ENCODE measurements at places on chromosomes 5 and 9.
A peak's percentile ranks its signal among the peaks of the same experiment; 100 is the strongest.

GRCh38 chr5:82595113-82595512, 317.0 kb upstream of the RPS23 start:
- no peak for DNase-seq

DNA sequence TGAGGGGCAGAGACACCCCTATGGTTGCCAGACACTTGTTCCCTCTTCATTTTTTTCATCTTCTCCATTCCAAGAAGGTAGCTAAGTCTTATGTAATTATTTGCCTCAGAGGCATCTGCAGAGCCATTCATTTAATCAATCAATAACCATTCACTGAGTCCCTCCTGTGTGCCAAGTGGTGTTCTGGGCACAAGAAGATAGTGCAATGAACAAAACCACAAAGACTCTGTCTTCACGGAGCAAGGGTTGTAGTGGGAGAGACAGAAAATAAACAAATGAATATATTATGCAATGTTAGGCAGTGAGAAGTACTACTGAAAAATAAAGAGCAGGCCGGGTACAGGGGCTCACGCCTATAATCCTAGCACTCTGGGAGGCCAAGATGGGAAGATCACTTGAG, 41.4 kb upstream of the CTNNA1 start:
- DNase-seq, result no peak

GRCh38 chr5:58754250-58754649, 171.4 kb downstream of the RAB3C start:
- DNase-seq, result no peak

DNA sequence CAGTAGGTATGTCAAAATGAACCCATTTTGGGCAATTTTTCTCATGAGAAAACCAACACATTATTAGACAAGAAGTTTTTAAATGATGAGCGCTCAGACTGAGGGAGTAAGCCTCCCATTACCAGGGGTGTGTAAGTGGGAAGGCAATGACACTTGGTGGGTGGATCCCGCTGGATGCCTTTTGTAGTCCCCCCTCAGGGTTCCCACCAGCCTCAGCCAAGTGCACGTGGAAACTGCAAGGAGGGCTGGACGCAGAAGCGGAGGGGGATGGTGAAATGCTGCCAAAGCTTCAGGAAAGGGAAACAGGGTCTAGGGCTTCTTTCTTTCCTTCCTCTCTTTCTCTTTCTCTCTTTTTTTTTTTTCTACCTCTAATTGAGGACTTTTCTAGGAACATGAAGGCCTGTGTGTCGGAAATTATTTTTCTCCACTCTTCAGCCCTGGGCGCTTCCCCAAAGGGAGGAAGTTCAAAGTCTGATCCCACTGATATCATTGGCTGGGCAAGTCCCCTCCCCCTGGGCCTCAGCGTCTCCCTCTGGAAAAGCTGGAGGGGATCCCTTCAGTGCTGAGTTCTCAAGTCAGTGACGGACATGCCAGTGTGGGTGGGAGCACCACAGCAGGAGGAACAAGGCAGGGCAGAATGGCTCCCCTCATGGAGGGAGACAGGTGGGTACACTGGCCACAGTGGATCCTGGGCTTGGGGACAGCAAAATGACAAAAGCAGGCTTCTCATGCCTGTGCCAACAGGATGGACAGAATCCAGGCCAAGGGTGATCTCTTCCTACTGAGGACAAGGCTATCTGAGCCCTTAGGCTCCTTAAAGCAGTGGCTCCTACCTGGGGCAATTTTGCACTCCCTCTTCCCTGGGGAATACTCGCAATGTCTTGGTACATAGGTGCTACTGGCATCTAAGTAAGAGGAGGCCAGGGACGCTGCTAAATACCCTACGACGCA, 23.9 kb upstream of the SLC25A51 start:
- DNase-seq, result no peak

DNA sequence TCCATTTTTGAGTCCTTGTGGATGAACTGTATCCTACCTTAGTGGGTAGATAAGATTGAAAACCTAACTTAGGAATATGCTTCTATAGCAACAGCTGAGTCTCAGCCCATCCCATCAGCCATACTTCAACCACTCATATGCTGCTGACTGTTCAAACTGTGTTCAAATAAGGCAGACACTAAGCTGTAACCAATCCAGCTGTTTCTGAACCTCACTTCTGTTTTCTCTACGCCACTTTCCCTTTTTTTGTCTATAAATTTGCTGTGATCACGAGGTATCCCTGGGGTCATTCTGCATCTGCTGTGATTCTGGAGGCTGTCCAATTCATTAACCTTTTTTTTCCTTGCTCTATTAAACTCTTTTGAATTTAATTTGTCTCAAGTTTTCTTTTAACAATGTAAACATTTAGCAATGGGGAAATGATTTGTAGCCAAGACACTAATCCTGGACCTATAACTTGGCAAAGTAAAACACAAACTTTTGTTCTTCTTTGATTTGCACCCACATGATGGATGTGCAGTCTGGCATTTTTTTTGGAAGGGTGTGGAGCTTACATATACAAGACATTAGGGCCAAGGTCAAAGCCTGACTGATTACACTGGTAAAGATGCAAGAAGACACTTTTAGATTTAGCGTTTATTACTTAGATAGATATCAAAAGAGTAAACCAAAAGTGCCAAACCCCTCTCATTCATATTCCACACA, 14.9 kb upstream of the SCGB3A2 start:
- DNase-seq, result no peak

DNA sequence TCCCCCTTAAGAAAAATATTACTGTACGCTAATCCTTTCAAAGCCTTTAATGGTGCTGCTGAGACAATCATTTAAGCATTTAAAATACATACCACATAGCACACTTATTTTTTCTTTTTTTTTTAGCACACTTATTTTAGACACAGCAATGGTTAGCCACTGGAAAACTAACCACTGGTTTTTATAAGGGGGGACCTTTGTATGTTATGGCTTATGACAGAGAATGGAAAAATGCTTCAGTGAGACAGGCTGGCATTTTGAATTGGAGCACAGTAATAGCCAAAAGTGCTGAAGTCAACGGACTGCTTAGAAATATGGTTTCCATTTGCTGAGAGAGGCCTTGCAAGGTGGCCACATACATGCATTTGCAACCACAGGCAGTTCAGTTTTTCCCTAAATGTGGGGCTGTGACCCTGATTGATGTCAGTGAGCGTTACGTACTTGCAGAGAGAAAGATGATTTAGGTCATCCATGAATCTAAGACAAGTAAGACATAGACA, 28.5 kb downstream of the AOPEP start:
- DNase-seq, result no peak

GRCh38 chr5:67363963-67364362, 167.4 kb upstream of the CD180 start:
- DNase-seq, result no peak

- no peak for DNase-seq
Observed at GRCh38 chr5:3006526-3006925, 255.0 kb upstream of the IRX2 start.

GRCh38 chr5:171939951-171940350, 66.5 kb downstream of the FBXW11 start:
- DNase-seq, result no peak

DNA sequence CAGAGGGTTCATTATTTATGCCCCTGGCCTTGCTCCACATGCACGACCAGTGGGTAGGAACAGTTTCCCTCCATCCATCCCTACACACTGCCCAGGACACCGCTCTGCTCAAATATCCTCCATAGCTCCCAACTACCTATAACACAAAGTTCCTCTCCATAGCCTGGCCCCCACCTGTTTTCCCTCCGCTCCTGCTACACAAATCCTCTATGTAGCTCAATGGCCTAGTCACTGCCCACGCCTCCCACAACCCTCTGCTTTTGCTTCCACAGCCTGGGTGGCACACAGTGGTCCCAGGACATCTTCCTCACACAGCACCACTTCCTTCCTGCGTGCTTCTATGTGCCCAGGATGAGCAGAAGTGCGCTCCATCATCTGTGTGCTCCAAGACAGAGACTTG, 20.4 kb downstream of the REXO4 start:
- DNase-seq, result no peak

DNA sequence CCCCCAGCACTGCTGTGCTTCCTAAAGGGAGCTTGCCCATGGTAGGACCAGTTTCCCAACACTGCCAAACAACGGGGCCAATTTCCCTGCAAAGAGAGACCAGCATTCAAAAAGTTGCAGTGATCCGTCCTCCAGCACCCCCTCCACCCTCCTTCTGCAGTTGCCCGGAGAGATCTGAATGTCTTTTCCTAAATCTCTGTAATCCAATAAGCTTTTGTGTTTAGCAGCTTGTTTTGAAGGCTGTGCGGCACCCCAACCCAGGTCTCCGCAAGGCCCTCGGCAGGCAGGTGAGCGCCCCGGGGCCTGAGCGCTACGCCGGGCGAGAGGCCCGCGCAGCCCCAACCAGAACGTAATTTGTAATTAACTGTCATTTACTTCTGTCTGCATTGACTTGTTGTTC, 366.9 kb upstream of the IRX2 start:
- DNase-seq, result no peak

- no peak for DNase-seq
Observed at GRCh38 chr5:124056326-124056990, 544.5 kb downstream of the CSNK1G3 start.

- DNase-seq, result no peak
Observed at GRCh38 chr5:44384816-44385215, 4.4 kb downstream of the FGF10 start.

GRCh38 chr5:61330845-61331406, 1.1 kb upstream of the ZSWIM6 start:
- DNase-seq, result peak; percentile 68

GRCh38 chr5:337563-338130, 16.1 kb downstream of the AHRR start:
- DNase-seq, result no peak

DNA sequence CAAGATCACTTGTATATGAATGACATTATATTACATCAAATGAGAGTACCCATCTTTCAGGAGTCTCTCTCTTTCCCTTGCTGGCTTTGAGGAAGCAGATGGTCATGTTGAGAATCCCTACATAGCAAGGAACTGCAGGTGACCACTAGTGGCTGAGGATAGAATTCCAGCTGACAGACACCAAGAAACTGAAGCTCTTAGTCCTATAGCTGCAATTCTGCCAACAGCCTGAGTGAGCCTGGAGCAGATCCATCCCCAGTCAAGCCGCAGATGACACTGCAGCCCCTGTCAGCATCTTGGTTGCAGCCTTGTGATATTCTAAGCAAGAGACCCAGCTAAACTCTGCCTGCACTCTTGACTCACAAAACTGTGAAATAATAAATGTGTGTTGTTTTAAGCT, 531.5 kb downstream of the CSNK1G3 start:
- peak; percentile 4 for DNase-seq

DNA sequence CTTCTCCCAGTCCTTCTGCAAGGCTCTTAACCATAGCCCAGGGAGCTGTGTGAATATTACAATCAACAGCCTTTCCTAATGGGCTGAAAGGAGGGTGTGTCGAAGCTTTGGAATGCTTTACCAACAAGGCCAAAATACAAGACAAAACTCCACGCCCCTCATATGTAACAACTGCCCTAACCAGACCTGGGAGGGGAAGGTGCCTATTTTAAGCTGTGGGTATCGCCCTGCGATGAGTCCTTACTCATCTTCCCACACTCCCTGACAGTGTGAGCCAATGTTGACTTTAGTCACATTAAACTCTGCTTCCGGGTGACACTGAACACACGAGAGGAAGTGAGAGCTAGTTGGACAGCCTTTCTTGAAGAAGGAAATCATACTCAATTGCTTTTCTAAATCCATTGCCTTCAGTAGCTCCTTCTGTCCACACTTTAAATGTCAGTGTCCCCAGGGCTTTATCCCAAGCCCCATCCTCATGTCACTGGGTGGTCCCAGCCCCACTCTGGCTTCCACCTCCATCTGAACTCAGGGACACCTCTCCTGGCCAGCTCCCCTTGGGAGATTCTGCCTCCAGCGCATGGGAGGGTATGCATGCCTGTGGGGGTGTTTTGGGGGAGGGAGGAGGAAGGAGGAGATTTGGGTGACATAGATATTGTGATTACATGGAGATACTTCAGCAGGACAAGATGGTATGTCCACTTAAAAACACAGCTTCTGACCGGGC, 6.5 kb upstream of the TBC1D9B start:
- no peak for DNase-seq

- no peak for DNase-seq
Observed at GRCh38 chr5:111942201-111942600, 185.2 kb upstream of the NREP start.

GRCh38 chr9:71003346-71003745, 118.1 kb downstream of the TRPM3 start:
- DNase-seq, result no peak

GRCh38 chr5:132752581-132753125, 5.4 kb downstream of the CCNI2 start:
- no peak for DNase-seq

- no peak for DNase-seq
Observed at GRCh38 chr9:20048985-20049384, 260.1 kb upstream of the SLC24A2 start.

GRCh38 chr5:97111004-97111403, 31.4 kb downstream of the LIX1 start:
- no peak for DNase-seq

- DNase-seq, result peak; percentile 84
Observed at GRCh38 chr9:129102791-129103594, 7.6 kb downstream of the CRAT start.

- DNase-seq, result peak; percentile 29
Observed at GRCh38 chr9:19493174-19493811, 84.5 kb downstream of the ACER2 start.

DNA sequence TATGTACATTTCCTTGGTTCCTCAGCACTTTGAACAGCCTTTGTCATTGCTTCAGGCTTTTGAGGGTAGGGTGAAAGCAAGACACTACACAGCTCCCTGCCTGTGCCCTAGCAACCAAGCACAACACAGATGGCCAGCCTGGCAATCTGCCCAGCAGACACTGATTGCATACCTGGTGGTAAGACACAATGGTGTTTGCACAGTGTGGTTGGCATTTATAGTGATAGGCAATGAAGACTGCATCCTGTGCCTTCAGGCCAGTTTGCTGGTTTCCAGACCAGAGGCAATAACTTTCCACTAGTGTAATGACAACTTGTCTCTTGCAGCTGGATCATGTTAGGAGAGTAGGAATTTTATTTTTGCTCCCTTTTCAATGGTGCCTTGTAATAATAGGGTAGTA, 144.5 kb upstream of the TNC start:
- no peak for DNase-seq

GRCh38 chr9:81031422-81032029, 657.8 kb downstream of the TLE1 start:
- DNase-seq, result no peak

Data from HuH-7.5 (cell line).